ENCODE measurements at places on chromosomes 6 and 20.

GRCh38 chr6:41103847-41104246, 31.1 kb downstream of the NFYA start:
- DNase-seq, result no peak

DNA sequence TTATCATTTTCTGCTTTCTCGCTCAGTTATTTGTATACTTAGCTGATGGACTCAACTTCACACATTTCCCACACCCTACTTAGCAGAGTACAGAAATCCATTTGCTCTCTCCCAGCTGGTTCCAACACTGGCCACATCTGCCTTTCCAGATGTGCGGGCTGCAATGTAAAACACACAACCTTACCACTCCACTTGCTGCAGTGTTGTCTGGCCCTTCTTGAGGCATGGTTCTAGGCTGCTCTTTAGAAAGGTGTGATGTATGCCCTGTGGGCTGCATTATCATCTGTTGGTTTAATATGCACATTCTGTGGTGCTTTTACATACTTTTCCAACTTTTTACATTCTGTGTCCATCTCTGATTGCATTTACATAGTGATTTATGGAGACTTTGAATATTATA, 56.5 kb downstream of the TRAF3IP2 start:
- DNase-seq, result no peak

DNA sequence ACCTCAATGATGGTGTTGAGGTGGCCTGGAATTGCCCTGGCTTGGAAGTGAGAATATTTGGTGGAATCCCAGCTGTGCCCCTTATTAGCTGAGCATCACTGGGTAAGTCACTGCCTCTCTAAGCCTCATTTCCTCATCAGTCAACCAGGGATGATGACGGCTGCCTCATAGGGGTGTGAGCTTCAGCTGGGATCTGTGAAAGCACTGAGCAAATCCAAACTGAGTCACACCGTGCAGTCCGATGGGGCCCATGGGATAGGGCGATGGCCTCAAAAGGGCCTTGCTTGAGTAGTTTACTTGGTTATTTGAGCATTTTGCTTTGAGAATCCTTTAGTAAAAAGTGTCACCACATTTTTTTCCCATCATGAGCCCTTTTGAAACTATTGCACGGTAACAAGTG, 1.1 kb downstream of the SLC22A1 start:
- no peak for DNase-seq

- DNase-seq, result no peak
Observed at GRCh38 chr6:116072368-116072767, 11.7 kb upstream of the FRK start.

DNA sequence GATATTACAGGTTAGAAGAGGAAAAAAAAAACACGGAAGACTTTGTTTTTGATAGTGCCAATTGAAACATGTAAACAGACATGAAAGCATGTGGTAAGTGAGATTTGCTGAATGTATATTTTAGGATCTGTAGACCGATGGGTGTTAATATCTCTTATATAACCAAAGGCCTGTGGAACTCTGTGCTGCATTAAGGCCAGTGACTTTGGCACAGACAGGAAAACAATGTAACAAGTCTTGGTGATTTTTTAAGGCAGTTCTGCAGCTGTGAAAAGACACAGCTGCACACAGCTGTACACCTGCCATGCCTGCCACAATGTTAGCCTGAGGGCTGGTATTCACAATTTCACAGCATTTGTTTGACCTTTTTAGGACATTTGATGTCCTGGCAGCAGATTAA, 6.1 kb downstream of the SOBP start:
- no peak for DNase-seq
